A549 treated with DMSO at 1 μM for 4 hours (cell line): ENCODE measurements at places on chromosomes 1 and 21. TPM values are rescaled to one million over a fixed set of nuclear protein-coding genes. Genes with fewer than 3 reads are reported as not detected.

TTLL10 gene
- total RNA-seq = not detected in 5 replicates

SLC1A7 gene
- total RNA-seq = 0.04 TPM in 1 of 5 replicates, not detected in the others

OR2T35 gene
- not detected in 5 replicates for total RNA-seq

DDR2 gene
- total RNA-seq = 0.19 to 0.49 TPM (median 0.34 TPM) in 5 replicates

ITLN2 gene
- 0.14 to 0.30 TPM (median 0.14 TPM) in 3 of 5 replicates, not detected in the others for total RNA-seq

HSPA6 gene
- total RNA-seq = 1.5 to 11.0 TPM (median 3.6 TPM) in 5 replicates

TCHHL1 gene
- total RNA-seq = not detected in 5 replicates

SLC22A15 gene
- 0.50 to 1.1 TPM (median 0.52 TPM) in 5 replicates for total RNA-seq

VANGL2 gene
- total RNA-seq = 0.84 to 1.3 TPM (median 1.2 TPM) in 5 replicates

PRPF38B gene
- total RNA-seq = 21.0 to 26.2 TPM (median 24.4 TPM) in 5 replicates

CYP4X1 gene
- 0.03 to 0.05 TPM in 2 of 5 replicates, not detected in the others for total RNA-seq

CSMD2 gene
- total RNA-seq = not detected in 5 replicates
